ENCODE measurements at places on chromosomes 3 and 15. TPM values are rescaled to one million over a fixed set of nuclear protein-coding genes. Genes with fewer than 3 reads are reported as not detected.

DNA sequence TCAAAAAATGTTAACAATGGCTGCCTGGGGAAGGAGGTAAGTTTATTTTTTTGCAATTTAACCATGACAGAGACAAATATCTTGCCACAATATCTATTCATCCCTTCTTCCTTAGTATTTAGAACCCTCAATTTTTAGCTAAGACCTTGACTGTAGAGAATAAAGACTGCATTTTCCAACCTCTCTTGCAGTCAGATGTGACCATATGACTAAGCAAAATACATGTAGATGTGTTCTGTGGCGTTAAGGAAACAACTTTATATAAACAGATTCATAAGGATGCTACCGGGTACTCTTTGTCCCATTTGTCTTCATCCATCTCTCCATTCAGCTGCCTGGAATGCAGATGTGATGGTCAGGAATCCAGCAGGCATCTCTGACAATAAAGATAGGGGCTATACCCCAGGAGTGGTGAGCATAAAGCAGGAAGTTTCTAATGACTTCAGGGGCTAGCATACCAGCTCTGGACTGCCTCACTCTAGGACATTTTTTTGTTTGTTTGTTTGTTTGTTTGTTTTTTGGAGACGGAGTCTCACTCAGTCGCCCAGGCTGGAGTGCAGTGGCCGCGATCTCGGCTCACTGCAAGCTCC, 41.1 kb downstream of the LHFPL4 start:
- no peaks in the 10 kb centered on the region for H3K4me1 ChIP-seq
- no peaks in the 10 kb centered on the region for H3K36me3 ChIP-seq
- DNase-seq, result no peak
- H3K27ac ChIP-seq, result no peak overlapping the region

DNA sequence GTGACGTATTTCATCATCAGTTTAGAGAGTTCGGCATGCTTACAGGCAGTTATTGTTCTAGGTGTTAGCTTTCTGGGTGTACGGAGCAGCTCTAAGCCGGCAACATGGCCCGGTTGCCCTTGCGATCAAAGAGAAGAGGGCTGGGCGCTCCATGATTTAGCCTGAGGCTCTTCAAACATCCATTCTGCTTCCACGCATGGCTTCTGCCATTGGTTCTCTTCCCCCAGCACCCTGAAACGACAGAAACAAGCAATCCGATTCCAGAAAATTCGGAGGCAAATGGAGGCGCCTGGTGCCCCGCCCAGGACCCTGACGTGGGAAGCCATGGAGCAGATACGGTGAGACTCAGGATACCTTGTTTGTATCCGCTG, 574 bp downstream of the NGRN start:
- H3K4me1 ChIP-seq, result peaks cover 42% of the 10 kb centered on the region
- DNase-seq, result peak; percentile 66
- peak overlapping the region; percentile 97 for H3K27ac ChIP-seq
- no peaks in the 10 kb centered on the region for H3K27me3 ChIP-seq

GRCh38 chr3:115448851-115449250, 174.5 kb upstream of the GAP43 start:
- no peak for DNase-seq
- H3K27ac ChIP-seq, result no peak overlapping the region
- no peaks in the 10 kb centered on the region for H3K4me1 ChIP-seq
- H3K4me3 ChIP-seq, result no peak overlapping the region
- no peaks in the 10 kb centered on the region for H3K36me3 ChIP-seq
- H3K27me3 ChIP-seq, result no peaks in the 10 kb centered on the region

- H3K36me3 ChIP-seq, result no peaks in the 10 kb centered on the region
- H3K4me3 ChIP-seq, result no peak overlapping the region
- H3K27ac ChIP-seq, result no peak overlapping the region
- H3K27me3 ChIP-seq, result no peaks in the 10 kb centered on the region
- no peak for DNase-seq
- H3K4me1 ChIP-seq, result no peaks in the 10 kb centered on the region
Measured at GRCh38 chr15:48572823-48573222, 72.7 kb downstream of the FBN1 start.

DNA sequence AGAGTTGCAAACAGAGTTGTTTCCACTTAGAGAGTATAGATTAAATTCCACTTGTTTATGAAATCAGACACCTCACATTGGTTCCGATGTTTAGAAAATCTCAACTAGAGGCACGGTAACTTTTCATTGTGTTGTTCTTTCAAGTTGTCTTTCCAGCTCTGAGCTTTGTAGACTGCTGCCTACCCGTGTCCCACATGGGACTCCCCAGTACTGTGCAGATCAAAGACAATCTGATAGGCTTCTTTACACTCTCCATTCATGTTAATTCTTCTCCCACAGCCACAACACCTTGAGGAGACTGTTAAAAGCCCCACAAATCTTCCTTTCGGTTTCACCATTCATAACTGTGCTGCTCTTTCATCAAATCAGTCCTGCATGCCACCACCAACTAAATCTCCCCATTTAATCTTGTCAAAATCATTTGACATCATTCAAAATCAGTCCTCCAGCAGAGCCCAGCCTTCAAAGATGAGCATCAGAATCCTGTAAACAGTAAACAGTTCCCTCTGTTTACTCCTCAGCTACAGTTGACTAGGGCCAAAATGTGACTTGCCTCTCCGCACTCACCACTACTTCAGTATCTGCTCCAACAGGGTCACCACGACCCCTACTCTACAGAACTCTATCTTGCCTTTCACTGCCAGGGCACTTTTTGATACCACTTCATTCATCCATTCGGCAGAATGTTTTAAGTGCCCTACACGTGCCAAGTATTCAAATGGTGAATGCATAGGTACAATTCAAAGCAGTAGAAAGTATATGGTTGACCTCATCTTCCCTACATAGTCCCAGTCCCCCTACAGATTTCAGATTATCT, 8.3 kb downstream of the ANXA2 start:
- peaks cover 6% of the 10 kb centered on the region for H3K36me3 ChIP-seq
- peak overlapping the region; percentile 34 for H3K4me3 ChIP-seq
- H3K27me3 ChIP-seq, result no peaks in the 10 kb centered on the region
- DNase-seq, result peak; percentile 63

- DNase-seq, result peak; percentile 23
- peak overlapping the region; percentile 62 for H3K27ac ChIP-seq
- H3K27me3 ChIP-seq, result no peaks in the 10 kb centered on the region
- peaks cover 5% of the 10 kb centered on the region for H3K36me3 ChIP-seq
- H3K4me1 ChIP-seq, result peaks cover 33% of the 10 kb centered on the region
Measured at GRCh38 chr3:125594581-125595011, 701 bp downstream of the OSBPL11 start.

DNA sequence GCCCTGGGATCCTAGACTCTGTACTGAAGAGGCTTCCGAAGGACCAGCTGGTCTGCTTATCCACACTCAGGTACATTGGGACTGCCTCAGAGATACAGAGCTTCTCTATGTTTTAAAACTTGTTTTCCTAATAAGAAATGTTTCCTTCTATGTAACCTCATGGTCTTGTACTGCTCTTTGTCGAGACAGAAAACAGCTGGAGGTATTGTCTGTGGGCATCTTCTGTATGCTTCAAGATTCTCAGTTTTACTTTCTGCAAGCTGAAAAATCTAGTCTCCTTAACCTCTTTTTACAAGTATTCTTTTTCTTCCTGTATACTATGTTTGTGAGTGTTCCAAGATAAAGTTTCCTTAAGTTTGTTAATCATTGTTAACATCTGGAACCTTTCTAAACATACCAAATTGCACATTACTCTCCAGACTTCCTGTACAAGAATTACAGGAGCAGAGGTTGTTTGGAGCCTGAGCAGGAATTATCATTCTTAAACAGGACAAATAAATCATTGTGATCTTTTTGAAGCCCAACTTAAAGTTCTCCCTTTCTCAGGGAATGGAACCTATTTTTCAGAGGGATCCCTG, 358.3 kb upstream of the CFAP20DC start:
- no peak overlapping the region for H3K4me3 ChIP-seq
- peaks cover 19% of the 10 kb centered on the region for H3K4me1 ChIP-seq
- H3K27me3 ChIP-seq, result no peaks in the 10 kb centered on the region
- DNase-seq, result no peak
- H3K36me3 ChIP-seq, result no peaks in the 10 kb centered on the region

DNA sequence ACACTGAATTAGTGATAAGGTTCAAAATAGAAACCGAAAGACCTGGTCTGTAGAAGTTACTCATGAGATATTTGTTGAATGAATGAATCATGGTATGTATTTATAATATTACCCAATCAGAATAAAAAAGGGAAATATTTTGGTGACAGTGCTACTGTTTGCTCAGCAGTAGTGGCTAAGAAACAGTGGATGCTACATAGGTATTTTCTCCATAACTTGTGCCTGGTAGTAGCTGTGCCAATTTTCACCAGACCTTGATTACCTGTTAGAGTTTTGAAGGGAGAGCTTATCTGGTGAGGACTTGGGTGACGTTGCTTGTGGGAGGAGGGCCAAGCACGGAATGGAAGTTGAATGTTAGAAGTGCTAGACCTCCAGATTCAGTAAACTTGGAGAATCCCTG, 14.3 kb downstream of the LIMD1 start:
- H3K36me3 ChIP-seq, result peaks cover 15% of the 10 kb centered on the region
- no peak overlapping the region for H3K4me3 ChIP-seq
- no peaks in the 10 kb centered on the region for H3K27me3 ChIP-seq
- no peak overlapping the region for H3K27ac ChIP-seq
- H3K4me1 ChIP-seq, result peaks cover 41% of the 10 kb centered on the region
- DNase-seq, result no peak

DNA sequence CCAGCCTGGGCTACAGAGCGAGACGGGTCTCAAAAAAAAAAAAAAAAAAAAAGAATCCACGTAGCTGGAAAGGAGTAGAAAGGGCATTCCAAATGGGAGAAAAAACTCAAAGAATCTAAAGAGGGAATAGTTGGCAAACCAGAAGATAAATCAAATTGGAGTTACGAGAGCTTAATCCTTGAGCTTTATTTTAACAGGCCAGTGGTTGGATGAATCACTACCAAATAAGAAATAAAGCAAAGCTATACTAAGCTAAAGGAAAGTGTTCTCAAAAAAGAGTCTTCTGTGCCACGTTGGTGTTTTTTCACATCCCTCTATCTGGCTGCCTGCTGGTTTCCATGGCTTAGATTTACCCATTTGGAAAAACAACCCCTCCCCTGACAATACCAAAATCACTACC, 14.0 kb downstream of the VGLL4 start:
- DNase-seq, result no peak
- H3K27me3 ChIP-seq, result no peaks in the 10 kb centered on the region
- peaks cover 61% of the 10 kb centered on the region for H3K4me1 ChIP-seq
- no peaks in the 10 kb centered on the region for H3K36me3 ChIP-seq
- H3K27ac ChIP-seq, result no peak overlapping the region

DNA sequence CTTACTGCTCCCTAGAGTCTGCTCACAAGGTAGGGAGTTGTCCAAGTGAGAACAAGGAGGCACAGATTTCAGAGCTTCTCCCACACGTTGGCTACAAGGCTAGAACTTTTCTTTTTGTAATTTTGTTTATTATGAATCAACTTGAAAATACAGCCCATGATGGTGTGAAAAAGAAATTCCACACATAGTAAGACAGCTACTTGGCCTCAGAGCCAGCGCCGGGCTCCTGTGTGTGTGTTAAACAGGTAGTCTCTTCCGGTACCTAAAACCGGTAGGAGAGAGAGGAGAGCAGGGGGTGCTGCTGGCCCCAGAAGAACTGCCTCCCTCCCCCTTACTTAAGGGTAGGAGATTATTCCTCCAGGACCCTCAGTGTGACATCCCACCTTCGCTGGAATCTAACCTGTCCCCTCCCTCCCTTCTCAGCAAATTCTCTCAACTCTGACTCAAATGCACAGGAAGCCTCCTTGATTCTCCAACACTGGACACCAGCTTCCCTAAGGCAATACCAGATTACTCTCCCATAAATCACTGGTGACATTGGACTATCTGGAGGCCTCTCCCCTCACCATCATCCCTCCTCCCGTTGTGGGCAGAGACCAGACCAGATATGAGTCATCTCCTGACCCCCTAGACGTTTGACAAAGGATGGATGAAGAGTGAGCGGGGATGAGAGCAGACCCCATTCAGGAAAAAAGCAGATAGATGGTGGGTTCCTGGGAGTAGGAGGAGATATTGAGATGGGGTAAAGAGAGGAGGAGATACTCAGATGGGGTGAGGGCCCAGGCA, 4.5 kb upstream of the IP6K1 start:
- no peak overlapping the region for H3K27ac ChIP-seq
- no peak for DNase-seq
- no peak overlapping the region for H3K4me3 ChIP-seq
- H3K4me1 ChIP-seq, result peaks cover 5% of the 10 kb centered on the region

GRCh38 chr3:28674212-28674611, 325.6 kb upstream of the AZI2 start:
- H3K27ac ChIP-seq, result no peak overlapping the region
- no peaks in the 10 kb centered on the region for H3K36me3 ChIP-seq
- H3K4me3 ChIP-seq, result no peak overlapping the region
- no peaks in the 10 kb centered on the region for H3K4me1 ChIP-seq
- no peak for DNase-seq

DNA sequence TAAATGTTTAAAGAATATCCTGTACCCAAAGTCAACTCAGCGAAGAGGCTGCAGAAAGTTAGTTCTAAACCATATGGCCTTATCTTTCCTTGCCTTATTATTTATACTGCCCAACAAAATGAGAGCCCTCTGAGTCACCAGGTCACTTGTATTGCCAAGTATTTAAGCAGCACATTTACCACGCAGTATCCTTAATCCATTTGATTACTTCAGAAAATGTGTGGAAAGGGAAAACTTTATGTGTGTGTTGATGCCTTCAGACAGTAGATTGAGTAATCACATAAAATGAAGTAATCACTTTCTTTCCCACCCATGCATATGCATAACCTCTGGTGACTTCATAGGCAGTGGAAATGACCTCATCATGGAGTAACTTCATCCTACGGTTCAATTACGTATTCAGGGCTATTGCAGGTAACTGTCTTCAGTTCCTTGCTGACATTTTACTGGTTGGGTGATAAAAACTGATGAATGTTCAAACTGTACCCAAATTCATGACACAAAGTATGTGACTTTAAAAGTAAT, 7.5 kb upstream of the CADPS start:
- peaks cover 2% of the 10 kb centered on the region for H3K27me3 ChIP-seq
- DNase-seq, result no peak
- H3K4me3 ChIP-seq, result no peak overlapping the region

GRCh38 chr3:139519998-139520737, 19.4 kb downstream of the RBP1 start:
- no peaks in the 10 kb centered on the region for H3K4me1 ChIP-seq
- no peaks in the 10 kb centered on the region for H3K36me3 ChIP-seq
- no peak overlapping the region for H3K27ac ChIP-seq
- DNase-seq, result peak; percentile 34
- H3K4me3 ChIP-seq, result no peak overlapping the region
- H3K27me3 ChIP-seq, result peaks cover 2% of the 10 kb centered on the region

DNA sequence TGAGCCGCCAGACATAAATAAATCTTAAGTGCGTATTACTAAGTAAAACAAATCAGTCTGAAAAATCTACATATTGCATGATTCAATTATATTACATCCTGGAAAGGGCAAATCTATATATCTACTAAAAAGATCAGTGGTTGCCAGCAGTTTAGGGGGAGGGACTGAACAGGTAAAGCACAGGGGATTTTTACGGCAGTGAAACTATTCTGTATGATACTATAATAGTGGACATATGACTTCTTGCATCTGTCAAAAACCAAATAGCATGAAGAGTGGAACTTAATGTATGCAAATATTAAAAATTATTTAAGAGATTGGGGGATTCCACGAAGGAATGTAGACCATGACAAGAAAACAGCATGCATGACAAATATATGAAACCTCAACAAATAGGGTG, 111.6 kb downstream of the MYO9A start:
- H3K27ac ChIP-seq, result no peak overlapping the region
- H3K4me3 ChIP-seq, result no peak overlapping the region
- H3K4me1 ChIP-seq, result peaks cover under 1% of the 10 kb centered on the region
- H3K27me3 ChIP-seq, result no peaks in the 10 kb centered on the region
- DNase-seq, result no peak

The RASL12 gene
- not detected for total RNA-seq

The HAUS2 gene
- 45.1 TPM for total RNA-seq

The NEIL1 gene
- 10.1 TPM for total RNA-seq

The SRPRB gene
- total RNA-seq, result 65.7 TPM

Data from activated CD4-positive, alpha-beta memory T cell treated with anti-CD3 and anti-CD28 coated beads for 36 hours (primary cell).